ENCODE measurements at places on chromosomes 16 and 17.

- no peak for DNase-seq
Observed at GRCh38 chr16:29646947-29647346, 16.1 kb upstream of the SPN start.

GRCh38 chr17:9195961-9196670, 174.8 kb downstream of the NTN1 start:
- no peak for DNase-seq

DNA sequence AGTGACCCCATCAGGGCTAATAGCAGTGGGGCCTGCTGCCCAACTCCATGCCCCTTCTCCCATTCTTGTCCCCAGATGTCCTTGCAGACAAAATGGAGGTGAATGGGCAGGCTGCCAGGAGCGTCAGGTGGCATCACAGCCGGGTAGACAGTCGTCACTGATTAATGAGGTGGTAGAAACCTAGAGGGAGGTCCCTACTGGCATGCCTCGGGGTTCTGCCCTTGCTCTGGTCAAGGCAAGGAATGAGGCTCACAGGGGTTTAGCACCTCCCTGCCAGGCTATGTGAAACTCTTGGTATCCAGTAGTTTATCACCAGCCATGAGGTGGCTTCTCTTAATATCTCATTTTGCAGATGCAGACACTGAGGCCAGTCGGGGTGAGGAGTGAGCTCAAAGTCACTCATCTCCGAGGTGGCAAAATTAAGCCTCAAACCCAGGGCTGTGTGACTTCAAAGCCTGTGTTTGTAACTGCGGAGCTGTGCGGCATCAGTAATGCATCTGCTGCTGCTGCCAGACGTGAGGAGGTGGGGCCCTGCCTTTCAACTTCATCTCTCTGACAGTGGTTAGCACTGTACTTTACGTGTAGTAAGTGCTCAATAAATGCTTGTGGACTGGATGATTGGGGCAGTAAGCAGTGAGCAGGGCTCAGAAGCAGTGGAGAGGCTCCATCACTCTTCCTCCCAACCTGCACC, 21.3 kb downstream of the RAI1 start:
- no peak for DNase-seq

DNA sequence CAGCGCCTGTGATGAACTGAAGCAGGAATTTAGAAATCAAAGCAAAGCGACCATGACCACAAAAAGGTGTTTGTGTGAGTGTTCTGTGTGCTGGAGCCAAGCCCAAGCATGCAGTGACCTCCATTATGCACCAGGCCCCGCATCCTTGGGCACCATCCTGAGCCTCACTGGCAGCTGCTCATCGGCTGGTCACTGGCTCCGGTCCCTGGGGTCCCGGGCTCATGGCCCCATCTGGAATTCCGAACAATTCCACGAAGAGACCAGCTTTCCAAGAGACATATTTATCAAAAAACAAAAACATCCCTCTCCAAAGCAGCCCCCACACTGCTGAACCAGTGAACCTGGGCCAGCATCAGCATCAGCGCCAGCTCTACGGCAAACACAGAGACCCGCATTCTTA, 15.2 kb upstream of the ZNF469 start:
- DNase-seq: no peak

DNA sequence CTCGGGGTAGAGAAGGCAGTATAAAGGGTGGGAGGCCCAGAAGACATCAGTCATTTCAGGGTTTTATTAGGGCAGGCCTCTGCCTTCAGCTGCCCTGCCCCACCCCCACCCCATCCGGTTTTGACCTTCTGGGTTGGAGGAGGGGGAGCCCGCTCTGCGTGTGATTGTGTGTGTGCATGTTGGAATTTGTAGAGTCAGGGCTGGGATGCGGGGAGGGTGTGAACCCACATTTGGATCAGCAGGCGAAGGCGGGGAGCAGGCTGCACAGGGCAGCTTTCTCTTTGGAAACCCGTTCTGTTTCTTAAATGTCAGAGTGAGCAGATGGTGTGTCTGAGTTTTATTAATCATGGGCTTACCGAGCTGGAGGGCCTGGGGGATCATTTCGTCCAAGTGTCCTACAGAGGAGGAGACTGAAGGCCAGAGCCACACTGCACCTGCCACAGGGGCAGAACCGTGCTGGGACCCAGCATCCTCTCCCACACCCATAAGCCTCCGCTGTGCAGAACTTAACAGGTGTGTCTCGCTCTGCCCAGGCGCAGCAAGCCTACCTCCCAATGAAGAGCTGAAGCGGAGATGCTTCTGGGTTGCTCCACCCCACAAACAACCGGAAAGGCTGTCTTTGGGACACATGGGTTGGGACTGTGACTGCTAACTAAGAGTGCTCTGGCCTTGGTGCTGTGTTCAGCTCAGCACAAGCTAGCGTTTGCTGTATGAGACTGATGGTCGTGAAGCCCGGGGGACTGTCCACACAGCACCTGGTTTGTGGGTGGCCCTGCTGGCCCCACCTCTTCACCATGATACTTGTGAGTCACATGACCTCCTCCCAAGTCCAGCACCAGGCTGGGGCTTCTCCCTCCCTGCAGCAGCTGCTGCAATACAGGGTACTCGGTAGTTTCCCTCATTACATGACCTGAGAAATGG, 70.9 kb upstream of the GSE1 start:
- DNase-seq: no peak

DNA sequence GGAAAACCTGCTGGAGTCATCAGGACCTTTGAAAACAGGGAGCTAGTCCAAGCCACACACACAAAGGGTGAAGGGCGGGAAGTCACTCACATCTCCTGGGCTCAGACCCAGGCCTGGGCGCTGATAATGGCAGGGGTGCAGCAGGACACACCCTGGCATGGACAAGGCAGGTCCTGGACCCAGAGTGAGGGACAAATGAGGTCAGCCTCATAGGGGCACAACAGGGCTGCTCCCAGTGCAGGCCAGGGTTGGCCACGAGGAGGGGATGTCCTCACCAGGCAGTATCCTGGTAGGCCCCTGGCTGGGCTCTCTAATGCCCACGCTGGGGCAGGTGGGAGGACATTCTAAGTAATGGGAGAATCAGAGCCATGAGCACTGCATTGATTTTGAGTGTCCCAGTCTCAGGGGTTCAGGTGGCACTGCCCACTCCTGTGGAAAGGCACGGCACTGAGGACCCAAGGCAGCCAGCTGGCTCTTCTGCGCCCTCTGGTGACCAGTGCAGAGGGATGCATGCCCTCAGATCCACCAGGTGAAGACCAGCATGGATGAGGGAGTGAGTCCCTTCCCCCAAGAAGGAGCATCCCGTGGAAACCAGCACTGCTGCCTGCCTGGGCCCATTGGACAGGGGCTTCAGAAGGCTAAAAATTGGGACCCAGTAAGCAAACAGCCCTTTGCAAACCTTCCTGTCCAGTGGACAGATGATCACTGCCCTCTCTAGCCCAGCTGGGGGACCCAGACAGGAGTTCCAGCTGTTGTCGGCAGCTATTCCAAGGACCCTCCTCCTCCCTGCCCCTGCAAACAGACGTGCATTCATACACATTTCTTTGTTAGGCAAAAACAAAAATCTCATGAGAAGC, 23.4 kb upstream of the SREBF1 start:
- DNase-seq: peak; percentile 69

- no peak for DNase-seq
Observed at GRCh38 chr16:51154271-51155171, 3.5 kb upstream of the SALL1 start.

GRCh38 chr16:85601272-85601639, 11.9 kb upstream of the GSE1 start:
- no peak for DNase-seq

DNA sequence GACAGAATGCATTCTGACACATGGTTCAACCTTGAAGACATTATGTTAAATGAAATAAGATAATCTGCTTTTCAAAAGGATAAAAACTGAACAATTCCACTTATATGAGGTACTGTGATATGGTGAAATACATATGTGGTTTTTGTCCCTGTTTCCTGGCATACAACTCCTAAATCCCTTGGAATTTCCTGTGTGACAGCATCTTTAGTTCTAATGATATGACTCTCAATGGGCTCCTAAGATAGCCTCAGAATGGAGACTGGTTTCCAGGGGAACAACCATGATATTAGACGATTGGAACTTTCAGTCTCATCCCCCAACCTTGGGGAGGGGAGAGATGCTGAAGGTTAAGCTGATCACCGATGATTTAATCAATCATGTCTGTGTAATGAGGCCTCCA, 37.7 kb upstream of the PHLPP2 start:
- DNase-seq: no peak

GRCh38 chr16:87436225-87437172, 44.4 kb downstream of the MAP1LC3B start:
- peak; percentile 34 for DNase-seq

DNA sequence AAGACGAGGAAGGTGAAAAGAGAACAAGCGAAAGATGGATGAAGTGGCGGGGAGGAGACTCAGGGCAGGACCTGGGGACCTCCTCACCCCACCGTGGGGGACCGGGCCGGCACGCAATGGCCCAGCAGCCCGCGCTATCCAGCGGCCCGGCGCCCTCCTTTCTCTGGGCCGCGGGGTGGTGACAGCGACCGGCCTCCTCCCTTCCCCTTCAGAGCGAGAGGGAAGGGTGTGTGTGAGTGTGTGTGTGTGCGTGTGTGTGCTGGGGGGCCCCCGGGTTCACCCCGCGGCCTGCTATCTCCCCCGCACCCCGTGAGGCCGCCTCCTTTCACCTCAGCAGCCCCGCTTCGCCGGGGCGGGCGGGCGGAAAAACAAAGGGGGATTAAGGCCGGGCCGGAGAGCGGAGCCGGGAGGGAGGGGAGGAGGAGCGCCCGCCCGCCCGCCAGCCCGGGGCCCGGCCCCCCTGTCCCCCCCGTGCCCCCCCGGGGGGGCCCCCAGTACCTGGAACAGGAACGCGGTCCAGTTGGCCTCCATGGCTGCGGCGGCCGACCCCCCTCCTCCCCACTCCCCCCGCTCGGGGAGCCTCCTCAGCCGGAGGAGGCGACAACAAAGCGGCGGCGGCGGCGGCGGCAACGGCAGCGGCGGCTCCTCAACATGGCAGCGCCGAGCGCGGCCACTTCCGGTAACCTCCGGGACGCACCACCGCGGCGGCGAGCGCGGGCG, at the start of gene VEZF1:
Gene VEZF1 (minus strand): TSS at position 674 of the 720 bp plus-strand sequence. CDS start 143 bp downstream, at position 531.
- peak; percentile 79 for DNase-seq

- DNase-seq: no peak
Observed at GRCh38 chr16:76729525-76729924, 452.3 kb downstream of the CNTNAP4 start.

DNA sequence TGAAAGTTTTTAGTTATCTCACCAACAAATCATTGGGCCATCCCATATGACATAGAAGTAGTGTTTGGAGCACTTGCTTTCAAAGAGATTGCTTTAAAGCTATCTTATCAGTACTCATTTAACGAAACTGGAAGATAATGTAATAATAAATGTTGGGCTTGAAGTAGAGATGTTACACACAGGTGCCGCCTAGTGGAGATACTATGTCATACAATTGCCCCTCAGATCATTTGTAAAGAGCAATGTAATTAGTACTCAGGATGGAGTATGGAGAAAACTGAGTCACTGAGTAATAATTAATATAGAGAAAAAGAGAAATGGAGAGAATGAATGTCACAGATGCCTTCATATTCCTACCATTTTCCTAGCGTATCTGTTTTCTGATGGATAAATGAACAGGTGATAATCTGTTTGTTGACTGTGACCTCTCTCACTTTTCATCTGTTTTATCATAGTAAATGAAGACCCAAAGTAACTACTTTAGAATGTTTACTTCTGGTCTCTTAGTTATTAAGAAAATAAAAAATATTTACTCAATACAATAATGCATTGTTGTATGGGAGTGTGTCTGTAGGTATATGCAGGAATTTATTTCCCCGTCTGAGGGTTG, 80.4 kb downstream of the EFCAB5 start:
- peak; percentile 13 for DNase-seq

- no peak for DNase-seq
Observed at GRCh38 chr17:68452724-68453290, 4.5 kb downstream of the WIPI1 start.

- DNase-seq: no peak
Observed at GRCh38 chr16:85330006-85330693, 217.9 kb upstream of the CIBAR2 start.

- no peak for DNase-seq
Observed at GRCh38 chr16:189604-190186, 9.4 kb downstream of the HBQ1 start.

DNA sequence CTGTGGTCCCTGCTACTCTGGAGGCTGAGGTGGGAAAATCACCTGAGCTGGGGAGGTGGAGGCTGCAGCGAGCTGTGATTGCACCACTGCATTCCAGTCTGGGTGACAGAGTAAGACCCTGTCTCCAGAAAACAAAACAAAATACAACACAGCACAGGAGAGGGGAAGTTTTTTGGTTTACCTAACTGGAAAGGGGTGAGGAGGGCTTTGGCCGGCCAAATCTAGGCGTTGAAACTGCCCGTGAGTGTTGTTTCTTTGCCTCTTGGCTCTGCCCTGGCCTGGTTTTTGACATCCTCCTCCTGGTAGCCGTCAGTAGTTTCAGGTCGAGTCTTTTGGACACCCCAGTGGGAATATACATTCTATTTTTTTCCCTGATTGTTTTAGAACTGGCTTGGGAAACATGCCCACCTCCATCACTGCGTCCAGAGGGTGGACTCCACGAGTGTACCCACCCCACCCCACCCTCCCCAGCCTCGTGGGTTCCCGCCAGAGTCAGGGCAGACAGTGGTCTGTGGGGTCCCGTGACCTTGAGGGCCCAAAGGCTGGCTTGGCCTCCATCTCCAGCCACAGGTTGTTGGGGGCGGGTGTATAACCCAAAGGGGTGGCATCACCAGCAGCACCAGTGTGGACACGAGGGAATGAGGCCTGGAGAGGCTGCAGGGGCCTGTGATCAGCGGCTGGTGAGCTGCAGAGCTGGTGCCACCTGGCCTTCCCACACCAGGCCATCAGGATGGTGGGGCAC, 42.7 kb downstream of the NT5M start:
- DNase-seq: no peak

- peak; percentile 27 for DNase-seq
Observed at GRCh38 chr16:87608400-87608985, 6.2 kb downstream of the JPH3 start.

GRCh38 chr17:3993493-3994220, 29.4 kb upstream of the ATP2A3 start:
- DNase-seq: no peak

DNA sequence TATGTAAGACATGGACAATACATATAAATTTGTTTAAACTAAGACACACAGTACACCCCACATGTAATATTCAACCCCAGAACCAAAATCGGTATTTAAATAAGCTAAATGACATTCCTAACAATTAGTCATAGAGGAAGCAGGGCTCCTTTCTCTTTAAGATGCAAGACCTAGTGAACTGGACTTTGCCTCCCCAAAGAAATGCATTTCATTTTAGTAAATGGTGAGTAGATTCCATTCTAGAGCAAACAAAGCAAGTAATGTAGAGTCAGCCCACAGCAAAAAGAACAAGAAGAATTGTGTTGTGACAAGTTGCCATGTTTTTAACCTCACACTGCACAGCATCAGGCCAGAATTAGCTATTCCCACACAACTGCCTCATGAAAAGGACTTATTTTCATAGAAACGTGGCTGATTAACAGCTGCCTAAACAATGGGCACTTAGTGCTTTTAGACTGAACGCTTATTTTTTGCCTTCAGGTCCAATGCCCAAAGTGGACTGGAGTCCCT, 14.4 kb downstream of the DNAJC7 start:
- no peak for DNase-seq

Data from T-helper 1 cell (primary cell).